CD4-positive, alpha-beta T cell treated with Interleukin-17A for 4 hours (primary cell): ENCODE measurements at places on chromosomes 4 and X.

DNA sequence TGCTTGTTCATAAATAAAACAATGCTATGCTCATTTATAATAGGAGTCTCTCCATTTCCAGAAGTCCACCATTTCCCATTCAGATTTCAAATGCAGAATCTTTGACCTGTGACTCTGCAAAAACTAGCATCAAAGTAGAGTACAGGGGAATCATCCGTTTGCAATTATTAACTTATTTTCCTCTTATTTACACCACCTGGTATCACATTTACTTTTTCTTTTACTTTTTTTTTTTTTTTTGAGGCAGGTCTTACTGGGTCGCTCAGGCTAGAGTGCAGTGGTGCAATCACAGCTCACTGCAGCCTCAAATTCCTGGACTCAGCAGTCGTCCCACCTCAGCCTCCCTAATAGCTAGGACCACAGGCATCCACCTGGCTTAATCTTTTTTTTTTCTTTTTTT, 37.6 kb downstream of the RBM47 start:
- DNase-seq: no peak

- no peak for DNase-seq
Measured at GRCh38 chrX:51608766-51609165, 9.9 kb downstream of the CENPVL3 start.

DNA sequence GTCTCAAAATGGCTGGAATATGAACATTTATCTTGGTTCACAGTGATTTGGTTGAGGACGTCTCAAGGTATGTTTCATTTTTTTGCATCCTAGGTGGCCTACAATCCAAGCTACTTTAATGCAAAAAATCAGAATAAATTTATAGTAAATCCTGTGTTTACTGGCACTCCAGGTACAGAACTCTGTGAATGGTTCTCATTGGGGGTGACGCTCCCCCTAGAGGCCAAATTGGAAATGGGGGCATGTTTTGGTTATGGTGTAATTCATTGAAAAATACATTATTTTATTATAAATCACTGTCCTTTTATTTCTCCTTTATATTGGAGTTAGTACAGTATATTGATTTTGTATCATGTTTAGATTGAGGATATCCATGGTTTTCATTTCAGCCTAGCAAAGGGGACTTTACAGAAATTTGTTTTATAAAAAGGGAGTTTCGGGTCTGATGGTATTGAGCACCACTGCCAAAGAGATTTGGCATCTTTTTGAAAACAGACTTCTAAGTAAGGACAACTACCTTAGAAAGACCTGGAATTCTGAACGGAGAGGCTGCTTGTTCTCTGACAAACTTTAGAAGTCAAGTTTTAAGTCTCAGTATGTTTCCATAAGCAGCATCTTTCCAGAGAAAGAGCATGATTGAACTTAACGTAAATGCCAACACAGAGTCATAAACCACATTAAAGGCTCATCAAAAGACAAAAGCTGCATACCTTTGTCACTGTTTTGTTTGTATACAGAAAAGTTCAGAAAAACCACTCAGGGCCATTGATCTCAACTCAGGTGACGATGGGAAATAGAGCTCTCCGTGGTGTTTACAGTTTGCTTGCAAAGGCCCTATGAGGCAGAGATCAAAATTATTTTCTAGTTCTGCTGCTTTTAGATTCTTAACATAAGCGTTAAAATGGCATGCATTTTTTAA, 19.4 kb downstream of the MTM1 start:
- DNase-seq: peak; percentile 70

- no peak for DNase-seq
Measured at GRCh38 chr4:72209600-72209999, 177.8 kb downstream of the NPFFR2 start.

- DNase-seq: no peak
Measured at GRCh38 chr4:186958726-186959350, 235.2 kb upstream of the FAT1 start.

DNA sequence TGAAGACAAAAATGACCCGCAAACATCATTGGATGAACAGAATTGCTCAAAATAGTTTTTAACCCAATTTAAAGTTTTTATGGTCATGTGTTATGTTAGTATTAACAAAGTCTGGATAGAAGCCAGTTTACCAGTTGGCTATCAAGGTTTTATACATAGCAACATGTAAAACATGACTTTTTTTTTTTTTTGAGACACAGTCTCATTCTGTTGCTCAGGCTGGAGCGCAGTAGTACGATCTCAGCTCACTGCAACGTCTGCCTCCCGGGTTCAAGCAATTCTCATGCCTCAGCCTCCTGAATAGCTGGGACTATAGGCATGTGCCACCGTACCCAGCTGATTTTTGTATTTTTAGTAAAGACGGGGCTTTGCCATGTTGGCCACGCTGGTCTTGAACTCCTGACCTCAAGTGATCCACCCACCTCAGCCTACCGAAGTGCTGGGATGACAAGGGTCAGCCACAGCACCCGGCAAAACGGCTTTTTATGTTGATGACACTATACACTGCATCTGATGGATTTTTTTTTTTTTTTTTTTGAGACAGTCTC, 3.4 kb downstream of the SAT1 start:
- DNase-seq: no peak

- DNase-seq: no peak
Measured at GRCh38 chrX:152819732-152820131, 10.8 kb downstream of the CETN2 start.

- no peak for DNase-seq
Measured at GRCh38 chrX:143683486-143683885, 37.1 kb downstream of the SPANXN2 start.

GRCh38 chr4:115824630-115825029, 711.2 kb upstream of the NDST4 start:
- DNase-seq: no peak

GRCh38 chr4:184322328-184323025, 104.8 kb upstream of the ENPP6 start:
- DNase-seq: no peak

GRCh38 chr4:182212211-182212761, 30.9 kb upstream of the TENM3 start:
- DNase-seq: no peak

- no peak for DNase-seq
Measured at GRCh38 chrX:108245462-108245861, 153.9 kb downstream of the ATG4A start.

DNA sequence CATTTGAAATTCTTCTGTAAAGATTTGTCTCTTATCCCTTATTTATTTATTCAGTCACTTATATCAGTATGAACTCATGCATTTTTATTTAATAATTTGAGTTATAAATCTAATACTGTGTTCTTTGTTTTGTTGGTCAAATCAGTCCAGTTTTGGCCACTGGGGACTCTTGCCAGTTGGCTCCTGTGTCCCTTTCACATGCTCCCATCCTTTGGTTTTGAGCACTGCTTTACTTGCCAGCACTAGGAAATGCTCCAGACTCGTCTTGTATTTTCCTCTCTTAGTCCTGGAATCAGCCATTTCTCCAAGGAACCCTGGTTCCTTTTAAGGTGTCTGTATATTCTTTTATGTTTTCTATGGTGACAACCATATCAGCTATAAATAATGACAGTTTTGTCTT, 28.1 kb downstream of the KANTR start:
- DNase-seq: no peak

- no peak for DNase-seq
Measured at GRCh38 chr4:141348125-141348524, 127.4 kb downstream of the ZNF330 start.

- DNase-seq: no peak
Measured at GRCh38 chr4:125184116-125184515, 130.6 kb upstream of the FAT4 start.

GRCh38 chrX:11135564-11136185, 24.5 kb downstream of the HCCS start:
- DNase-seq: no peak

DNA sequence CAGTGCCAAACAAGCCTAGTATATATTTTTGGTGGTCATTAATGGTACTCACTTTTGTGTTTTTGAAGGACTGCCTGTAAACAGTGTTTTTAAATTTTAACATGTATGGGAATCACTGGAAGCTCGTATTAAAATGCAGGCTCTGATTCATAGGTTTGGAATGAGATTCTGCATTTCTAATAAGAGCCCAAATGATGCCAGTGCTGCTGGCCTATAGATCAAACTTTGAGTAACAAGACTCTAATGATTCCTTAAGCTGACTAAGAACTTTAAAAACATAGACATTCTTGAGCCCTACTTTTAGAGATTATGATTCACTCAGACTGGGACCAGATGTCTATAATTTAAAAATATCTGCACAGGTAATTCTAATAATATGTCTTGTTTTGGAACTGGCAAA, 823.2 kb upstream of the LCORL start:
- no peak for DNase-seq

- no peak for DNase-seq
Measured at GRCh38 chr4:84681486-84682274, 98.8 kb downstream of the CDS1 start.

GRCh38 chr4:53706422-53707032, 115.2 kb upstream of the LNX1 start:
- no peak for DNase-seq

- DNase-seq: no peak
Measured at GRCh38 chrX:20140420-20140819, 1.2 kb downstream of the EIF1AX start.

GRCh38 chrX:37783305-37783704, 3.4 kb downstream of the CYBB start:
- no peak for DNase-seq

GRCh38 chr4:133095591-133095990, 53.5 kb upstream of the PCDH10 start:
- DNase-seq: no peak

- no peak for DNase-seq
Measured at GRCh38 chr4:25984796-25985195, 70.8 kb downstream of the SMIM20 start.

DNA sequence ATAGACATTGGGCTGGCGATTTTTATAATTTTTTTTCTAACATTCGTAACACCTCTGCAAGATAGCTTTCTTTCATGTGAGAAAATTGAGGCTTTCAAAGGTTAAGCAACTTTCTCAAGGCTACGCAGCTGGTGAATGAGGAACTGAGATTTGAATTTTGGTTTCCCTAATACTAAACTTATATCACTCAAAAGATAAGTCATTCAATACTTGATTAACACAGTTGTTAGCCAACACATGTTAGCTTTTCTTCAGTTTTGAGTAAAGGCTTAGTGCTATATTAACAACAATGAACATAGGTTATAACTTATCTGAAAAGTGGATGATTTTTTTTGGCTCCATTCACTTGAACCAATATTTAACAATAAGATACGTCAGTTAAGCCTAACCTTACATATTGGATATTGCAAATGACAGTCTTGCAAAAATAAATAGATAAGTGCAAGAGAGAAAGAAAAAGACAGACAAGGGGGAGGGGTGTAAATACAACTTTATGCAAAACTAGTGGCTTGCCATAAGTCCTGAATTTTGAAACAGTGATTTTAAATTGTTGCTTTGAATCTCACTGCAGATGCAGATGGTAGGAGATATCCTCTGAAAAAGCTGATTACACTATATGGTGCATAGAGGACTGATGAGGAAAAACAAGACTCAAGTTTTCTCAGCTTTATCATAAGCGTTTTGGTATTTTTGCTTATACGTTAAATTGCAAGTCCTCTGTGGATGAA, 11.1 kb upstream of the GPM6A start:
- no peak for DNase-seq

- DNase-seq: no peak
Measured at GRCh38 chr4:86927843-86928395, 6.9 kb upstream of the AFF1 start.

GRCh38 chr4:71006203-71006907, 12.9 kb downstream of the DCK start:
- no peak for DNase-seq

GRCh38 chr4:153676486-153676885, 7.6 kb upstream of the TLR2 start:
- DNase-seq: no peak

GRCh38 chr4:117466388-117466787, 381.0 kb upstream of the TRAM1L1 start:
- DNase-seq: no peak

DNA sequence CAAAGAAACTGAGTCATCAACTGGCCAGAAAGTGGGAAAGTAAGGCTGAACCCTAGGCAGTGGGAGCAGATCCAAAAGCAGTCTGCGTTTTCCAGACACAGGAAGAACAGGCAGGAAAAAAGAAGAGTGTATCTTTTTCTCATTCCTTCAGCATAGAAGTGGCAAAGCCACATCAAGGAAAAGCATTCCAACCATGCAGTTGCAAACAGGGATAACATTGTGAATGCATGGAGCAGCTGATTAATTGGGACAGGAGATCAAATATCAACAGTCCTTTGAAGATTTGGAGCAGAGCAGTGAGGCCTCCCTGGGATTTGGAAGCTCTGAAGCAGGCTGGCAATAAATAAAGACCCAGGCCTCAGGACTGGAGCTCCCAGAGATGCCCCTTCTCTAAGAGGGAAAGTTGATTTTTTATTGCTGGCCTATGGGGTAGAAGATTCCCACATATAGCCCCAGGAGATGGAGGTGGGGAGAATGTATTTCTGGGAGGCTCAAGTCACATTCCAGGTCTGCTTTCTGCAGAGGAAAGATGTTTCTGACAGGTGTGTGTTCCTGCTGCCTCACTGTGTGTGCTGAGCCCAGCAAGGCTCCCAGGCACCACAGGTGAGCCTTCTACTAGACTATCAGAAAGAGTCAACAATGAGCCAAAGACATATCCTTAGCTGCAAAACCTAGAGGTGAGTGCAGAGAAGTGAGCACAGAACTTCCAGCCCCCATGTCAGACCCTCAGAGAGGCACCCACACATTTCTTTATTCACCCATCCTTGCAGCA, 222.5 kb downstream of the RAB28 start:
- no peak for DNase-seq

- DNase-seq: no peak
Measured at GRCh38 chr4:73885574-73886267, 16.5 kb downstream of the CXCL1 start.

DNA sequence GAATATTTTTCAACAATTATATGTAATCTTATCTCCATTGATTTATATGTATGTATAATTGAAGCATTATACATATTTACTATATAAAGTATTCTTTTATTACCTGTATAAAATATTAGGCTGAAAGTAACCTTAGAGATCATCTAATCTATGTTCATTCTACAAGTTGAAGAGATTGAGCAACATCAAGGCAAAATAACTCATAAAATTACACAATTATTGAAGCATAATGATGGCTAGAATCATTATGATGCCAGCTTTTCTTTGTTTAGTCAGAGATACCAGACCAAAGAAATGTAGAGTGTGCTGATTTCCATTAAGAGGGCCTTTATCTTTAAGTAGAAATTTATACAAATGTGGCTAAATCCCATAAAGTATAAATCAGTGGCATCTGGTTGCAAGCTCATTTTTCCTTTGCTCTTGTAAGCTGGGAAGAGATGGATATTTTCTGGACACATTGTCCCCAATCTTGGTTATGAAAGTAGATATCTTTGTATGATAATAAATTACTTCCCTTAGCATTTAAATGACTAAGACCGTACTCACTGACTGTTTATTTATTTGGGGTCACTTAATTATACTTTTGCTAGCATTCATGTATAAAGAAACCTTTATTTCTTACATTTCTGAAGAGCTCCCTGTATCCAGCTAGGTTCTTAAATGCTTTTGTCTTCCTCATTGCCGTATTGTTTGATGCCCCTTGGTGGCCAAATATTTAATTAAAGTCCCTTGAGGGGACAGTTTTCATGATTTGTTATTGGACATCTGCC, 339.8 kb downstream of the PCDH7 start:
- no peak for DNase-seq
